ENCODE measurements at places on chromosomes 12 and 14.
A peak's percentile ranks its signal among the peaks of the same experiment; 100 is the strongest.

GRCh38 chr12:71551529-71551928 is 111.9 kb downstream of the LGR5 start:
- peak; percentile 13 for DNase-seq

DNA sequence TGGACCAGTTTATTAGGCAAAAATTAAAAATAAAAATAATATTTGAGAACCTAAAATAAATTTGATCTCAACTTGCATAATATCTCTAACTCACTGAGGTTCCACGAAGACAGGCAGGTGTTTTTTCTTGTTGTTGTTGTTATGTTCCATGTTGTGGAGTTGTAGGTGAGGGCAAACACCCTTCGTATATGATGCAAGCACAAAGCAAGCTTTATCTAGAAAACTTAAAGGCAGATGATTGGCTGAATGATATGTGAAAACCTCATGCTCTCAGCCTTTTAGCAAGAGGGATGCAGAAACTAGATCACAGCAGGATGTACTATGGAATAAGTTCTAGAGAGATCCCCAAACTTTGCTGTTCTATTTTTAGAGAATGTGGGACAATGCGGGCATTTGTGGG is 502.7 kb downstream of the ETNK1 start:
- DNase-seq: no peak

DNA sequence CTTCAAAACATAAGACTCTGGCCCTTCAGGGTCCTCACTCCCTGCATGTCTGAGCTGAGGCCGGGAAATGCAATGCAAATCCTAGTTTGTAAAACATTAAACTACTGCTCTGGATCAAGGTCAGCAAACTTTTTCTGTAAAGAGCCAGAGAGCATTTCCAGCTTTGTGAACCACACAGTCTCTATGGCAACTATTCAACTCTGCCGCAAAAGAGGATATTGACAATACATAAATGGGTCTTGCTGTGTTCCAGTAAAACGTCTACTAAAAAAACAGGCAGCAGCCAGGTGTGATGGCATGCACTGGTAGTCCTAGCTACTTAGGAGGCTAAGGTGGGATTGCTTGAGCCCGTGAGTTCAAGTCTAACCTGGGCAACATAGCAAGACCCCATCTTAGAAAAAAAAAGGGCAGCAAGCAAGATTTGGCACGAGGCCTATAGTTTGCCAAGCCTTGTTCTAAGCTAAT is 22.3 kb downstream of the DDX24 start:
- no peak for DNase-seq

DNA sequence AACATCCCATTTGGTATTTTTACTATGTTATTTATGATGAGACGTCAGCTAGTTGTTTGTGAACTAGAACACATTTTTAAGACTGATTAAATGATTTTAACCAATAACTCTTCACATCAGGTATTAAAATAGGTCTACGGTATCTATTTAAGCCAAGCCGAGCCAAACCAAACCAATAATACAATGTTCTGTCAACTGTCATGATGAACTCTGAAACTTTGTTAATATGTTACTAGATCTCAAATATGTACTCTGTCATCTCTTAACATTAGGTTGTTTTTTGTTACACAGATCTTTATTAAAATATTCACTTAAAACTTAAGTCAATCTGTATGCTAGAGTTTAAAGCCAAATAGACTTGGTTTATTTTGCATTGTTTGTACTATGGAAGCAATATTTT is 1.0 kb downstream of the ART4 start:
- no peak for DNase-seq

DNA sequence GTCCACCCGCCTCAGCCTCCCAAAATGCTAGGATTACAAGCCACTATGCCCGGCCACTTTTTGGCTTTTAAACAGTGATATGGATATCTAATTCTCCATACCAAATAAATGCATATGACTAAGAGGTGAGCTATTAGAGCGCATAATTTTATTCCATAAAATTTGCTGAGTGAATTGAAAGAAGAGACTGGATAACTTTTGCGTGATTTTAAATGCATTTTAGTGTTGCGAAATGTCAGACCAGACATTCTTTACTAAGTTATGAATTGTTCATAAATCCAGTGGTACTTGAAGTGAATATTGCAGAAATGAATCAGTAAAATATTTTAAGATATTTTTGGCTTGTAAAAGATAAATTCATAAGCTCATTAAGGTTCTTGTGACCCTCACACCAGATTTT is 50.9 kb upstream of the DIP2B start:
- DNase-seq: no peak

GRCh38 chr12:124956571-124956970 is 32.4 kb downstream of the DHX37 start:
- no peak for DNase-seq

DNA sequence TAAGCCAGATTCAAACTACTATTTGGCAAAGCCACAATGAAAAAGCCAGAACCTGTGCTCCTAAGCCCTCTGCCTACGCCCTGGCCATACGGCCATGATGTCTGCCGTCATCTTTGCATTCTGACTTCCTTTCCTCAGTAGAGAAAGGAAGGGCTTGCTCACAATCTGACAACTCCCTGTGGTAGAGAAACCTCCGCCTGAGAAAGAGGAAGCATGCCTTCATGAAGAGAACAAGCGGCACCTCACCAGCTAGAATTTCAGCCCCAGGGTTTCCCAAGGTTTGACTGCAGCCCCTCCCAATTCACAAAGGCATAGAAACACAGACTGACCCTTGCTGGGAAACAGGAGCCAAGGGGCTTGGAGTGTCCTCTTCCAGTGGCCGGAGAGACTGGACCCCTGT is 25.7 kb downstream of the TEP1 start:
- DNase-seq: no peak

GRCh38 chr12:132530447-132530846 is 40.5 kb downstream of the FBRSL1 start:
- no peak for DNase-seq

GRCh38 chr12:51951843-51952722 is 584 bp downstream of the ACVR1B start:
- DNase-seq: no peak

DNA sequence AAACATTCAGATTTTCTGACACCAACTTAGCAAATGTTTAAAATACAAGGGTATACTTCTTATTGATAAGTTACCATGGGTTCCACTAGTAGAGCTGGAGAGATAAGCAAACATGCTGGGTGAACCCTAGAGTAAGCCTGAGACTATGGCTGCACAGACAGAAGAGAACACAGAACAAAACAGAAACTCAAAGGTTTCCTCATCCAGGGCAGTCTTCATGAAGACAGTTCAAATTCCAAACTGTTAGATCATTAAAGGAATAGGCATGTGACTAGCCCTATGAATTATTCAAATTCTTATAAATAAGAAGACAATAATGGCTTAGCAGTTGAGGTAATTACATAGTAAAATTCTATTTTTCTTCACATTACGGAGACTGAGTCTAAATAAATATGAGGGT is 28.1 kb downstream of the BTBD7 start:
- DNase-seq: no peak

DNA sequence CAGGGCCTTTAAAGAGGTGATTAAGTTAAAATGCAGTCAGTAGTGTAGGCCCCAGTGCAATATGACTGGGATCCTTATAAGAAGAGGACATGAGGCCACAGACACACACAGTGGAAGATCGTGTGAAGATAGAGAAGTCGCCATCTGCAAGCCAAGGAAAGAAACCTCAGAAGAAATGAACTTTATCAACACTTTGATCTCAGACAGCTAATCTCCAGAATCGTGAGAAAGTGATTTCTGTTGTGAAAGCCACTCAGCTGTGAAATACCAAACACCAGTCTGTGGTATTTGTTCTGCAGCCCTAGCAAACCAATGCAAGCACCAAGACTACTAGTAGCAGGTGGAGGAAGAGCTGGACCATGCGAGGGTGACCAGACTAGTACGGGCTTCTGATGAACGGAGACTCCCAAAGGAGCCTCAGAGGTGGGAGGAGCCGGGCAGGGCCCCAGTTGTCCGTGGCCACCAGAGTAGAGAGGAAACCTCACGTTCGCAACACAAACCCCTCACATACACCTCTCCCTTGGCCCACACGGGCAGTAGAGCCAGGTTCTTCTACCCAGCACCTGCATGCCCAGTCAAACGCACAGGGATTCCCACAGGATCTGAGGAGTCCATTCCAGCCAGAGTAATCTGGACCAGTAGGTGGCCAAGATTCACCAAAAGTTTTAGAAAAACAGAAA is 243.0 kb downstream of the TTC8 start:
- DNase-seq: no peak

DNA sequence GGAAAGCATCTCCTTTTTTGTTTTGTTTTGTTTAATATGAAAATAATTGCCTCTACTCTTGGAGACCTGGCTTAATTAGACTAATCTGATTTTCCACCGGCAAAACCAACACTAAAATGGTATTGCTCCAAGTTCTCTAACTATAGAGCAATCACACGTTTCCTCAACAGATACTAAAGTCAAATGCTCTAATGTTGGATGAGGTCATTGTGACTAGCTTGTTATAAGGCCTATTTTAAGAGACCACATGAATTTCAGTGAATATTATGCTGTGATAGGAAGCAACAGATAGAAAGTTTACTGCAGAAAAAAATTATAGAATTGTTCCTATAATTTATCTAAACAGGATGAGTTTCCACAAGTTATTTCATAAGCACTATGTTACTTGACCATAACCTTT is 3.3 kb upstream of the CCDC196 start:
- DNase-seq: no peak

DNA sequence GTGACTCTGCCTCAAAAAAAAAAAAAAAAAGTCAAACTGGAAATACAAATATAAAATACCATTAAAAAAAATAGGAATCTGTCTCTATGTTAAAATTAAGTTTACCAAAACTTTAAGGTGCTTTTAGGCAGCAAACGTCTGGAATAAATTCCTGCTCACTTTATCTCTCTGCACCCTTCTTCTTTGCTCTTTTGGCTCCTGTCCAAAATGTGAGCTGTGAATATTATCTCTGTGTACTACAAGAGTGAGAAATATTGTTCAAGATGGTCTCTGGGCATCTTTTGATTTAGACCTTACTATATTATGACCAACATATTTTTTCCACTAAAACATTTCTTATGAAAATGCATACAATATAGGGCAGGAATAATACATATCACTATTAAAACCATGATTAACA is 63.7 kb downstream of the PUS7L start:
- no peak for DNase-seq

- no peak for DNase-seq
Observed at GRCh38 chr14:31934767-31935266, 142.3 kb upstream of the ARHGAP5 start.

DNA sequence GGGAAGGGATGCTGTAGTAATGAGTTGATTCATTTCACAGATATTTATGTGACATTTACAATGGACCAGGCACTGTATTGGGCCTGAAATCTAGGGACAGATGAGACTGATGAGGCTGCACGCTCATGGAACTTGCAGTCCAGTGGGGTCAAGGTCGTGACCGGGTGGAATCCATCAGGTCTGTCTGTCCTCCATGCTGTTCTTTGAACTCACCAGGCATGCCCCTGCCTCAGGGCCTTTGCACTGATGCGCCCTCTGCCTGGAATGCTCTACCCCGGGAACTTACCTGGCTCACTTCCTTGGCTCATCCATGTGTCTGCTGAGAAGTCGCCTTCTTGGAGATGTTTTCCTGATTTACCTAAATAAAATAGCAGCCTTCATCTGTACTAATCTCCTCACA is 200.1 kb downstream of the VRK1 start:
- no peak for DNase-seq

- no peak for DNase-seq
Observed at GRCh38 chr14:56886471-56887062, 76.3 kb upstream of the OTX2 start.

DNA sequence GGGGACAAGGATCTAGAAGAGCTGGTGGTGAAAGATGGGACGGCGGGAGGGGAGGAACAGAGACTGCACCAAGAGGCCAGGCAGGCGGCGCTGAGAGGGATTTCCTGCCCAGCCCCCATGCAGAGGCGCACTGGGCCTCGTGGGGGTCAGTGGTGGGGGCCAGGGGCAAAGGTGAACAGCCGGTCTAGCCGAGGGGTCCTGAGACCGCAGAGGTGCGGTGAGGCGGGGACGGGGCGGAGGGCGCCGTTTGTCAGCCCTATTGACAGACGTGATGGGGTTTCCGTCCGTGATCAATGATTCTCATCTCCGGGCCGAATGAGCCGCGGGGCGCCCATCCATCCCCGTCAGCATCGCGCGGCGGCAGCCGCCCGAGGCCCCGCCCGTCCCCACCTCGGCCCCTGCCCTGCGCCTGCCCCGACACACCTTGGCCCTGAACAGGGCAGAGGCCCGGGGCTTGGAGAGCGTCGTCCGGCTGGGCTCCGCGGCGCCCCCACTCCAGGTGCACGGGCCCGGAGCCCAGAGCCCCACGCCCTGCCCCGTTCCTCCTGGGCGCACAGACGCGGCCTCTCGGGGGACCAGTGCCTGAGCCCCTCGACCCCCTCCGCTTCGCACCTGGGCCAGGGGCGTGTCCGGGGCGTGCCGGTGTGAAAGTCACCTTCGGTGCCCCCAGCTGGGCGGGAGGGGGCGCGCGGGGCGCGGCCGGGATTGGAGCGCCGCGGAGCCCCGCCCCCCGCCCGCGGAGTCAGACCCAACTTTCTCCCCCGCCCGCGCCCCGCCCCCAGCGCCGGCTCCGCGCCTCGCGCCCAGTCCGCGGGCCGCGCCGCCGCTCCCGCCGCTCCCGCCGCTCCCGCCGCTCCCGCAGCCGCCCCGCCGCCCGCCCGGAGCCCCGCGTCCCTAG is at the start of gene NXPH4:
TSS of gene NXPH4 (plus strand) at position 781 of the 898 bp plus-strand sequence. CDS start 176 bp downstream, outside the sequence.
- DNase-seq: no peak

GRCh38 chr12:23446746-23447145 is 502.7 kb downstream of the SOX5 start:
- DNase-seq: no peak

DNA sequence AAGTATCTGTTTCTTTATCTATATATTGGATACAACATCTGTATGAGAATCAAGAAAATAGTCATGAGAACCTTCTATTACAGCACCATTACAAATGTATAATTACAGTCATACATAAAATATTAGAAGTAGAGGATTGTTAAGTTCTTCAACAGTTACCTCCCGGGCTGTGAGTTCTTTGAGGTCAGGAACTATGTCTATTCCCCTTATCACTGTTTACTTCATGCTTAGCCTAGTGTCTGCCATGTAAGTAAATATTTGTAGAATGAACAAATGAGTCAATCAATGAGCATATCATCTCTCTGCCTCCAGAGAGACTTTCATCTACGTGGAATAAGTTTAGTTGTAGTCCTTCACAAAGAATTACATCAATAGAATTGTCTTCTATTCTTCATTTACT is 47.2 kb downstream of the PUS7L start:
- no peak for DNase-seq

- peak; percentile 66 for DNase-seq
Observed at GRCh38 chr14:100065942-100066574, 836 bp downstream of the EVL start.

- no peak for DNase-seq
Observed at GRCh38 chr12:32332446-32332845, 66.9 kb upstream of the FGD4 start.

GRCh38 chr14:89477391-89477790 is 60.4 kb upstream of the FOXN3 start:
- no peak for DNase-seq

- DNase-seq: no peak
Observed at GRCh38 chr12:112126911-112127310, 1.6 kb downstream of the TRAFD1 start.
